ENCODE measurements at places on chromosomes 3 and 15.

- no peak for DNase-seq
Measured at GRCh38 chr3:140332131-140332530, 345.7 kb upstream of the TRIM42 start.

DNA sequence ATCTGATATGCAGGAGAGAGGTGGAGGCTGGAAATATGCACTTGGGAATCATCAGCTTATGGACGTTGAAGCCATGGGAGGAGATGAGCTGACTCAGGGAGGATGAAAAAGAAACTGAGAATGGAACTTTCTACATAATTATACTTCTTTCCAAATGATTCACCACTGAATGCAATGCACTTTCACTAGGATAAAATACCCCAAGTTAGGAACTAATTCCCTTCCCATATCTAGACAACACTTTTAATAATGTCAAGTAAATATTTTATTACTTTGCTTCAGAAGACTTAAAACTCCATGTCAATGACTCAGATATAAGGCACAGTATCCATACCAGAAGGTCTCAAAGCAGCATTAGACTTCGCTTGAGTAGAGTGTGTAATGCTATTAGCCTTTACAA lies 24.2 kb downstream of the NPTN start:
- no peak for DNase-seq

DNA sequence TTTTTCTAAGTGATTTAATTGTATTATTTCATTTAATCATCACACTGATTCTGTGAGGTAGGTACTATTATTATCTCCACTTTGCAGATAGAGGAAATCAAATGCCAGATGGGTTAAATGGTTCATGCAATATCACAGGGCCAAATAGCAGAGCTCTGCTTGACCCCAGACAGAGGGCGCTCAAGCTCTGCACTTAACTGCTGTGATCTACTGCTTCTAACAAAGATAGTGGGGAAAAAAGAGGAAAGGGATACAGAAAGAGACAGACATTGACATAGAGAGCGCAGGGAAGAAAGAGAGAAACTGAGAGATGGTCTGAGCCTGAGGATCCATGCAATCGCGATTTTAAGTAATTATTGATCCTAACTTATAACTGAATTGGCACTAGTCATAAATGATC lies 279.1 kb upstream of the THRB start:
- DNase-seq, result no peak

- DNase-seq, result no peak
Measured at GRCh38 chr3:3065876-3066275, 44.3 kb downstream of the IL5RA start.

DNA sequence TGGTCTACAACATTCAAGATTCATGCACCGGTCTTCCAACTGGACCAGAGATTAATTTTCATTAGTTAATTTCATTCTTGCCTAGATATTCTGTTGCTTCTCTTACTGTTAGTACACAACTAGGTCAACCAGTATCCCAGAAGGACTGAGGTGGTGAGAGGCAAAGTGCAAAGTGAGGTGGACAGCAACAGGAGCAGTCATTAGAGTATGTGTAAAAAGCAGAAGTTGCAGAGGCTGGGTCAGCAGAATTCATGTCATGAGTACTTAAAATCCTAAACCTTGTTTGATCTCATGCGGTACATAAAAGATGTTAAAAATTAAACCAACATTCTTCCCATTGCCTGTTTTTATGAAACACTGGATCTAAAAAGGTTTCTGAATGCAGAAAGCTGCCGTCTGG lies 46.7 kb downstream of the PARP14 start:
- no peak for DNase-seq

DNA sequence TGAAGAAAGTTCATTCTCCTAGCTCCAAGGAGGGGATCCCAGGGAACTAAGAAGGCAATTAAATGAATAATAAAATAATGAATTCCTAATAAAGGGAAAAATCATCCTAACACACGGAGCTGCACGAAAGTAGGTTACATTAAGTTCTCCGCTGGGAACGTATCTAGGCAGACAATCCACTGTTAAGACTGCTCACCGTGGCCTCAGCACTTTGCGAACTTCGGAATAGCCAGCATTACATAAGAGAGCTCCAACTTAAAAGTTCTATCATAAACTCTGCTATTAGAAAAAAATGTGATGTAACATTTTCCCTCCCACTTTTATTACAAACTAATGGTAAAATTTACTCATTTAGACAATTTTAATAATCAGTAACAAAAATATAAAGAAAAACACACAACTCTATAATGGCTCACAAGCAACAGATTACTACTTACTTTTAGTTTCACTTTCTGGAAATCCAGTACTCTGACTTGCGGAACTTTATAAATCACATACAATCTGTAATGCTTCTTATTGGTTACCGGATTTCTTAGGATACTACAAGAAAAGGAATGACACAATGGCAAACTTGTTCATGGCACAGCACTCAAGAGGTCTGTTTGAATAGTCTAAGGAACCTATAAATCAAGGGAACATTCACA lies 8.5 kb downstream of the SNRPA1 start:
- no peak for DNase-seq
